Mammary microvascular endothelial cell (primary cell): ENCODE measurements at places on chromosomes 13 and 19. TPM values are rescaled to one million over a fixed set of nuclear protein-coding genes. Genes with fewer than 3 reads are reported as not detected.

The IL11 gene
- total RNA-seq = not detected in 2 replicates

The PCSK4 gene
- 0.13 and 0.94 TPM in 2 replicates for total RNA-seq

The ZBTB32 gene
- total RNA-seq = not detected in 2 replicates

The KLK15 gene
- not detected in 2 replicates for total RNA-seq

The MAMSTR gene
- total RNA-seq = 0.67 and 1.6 TPM in 2 replicates
